CD4-positive, alpha-beta T cell treated with Interleukin-4 for 4 hours (primary cell): ENCODE measurements at places on chromosomes 6 and 20.

DNA sequence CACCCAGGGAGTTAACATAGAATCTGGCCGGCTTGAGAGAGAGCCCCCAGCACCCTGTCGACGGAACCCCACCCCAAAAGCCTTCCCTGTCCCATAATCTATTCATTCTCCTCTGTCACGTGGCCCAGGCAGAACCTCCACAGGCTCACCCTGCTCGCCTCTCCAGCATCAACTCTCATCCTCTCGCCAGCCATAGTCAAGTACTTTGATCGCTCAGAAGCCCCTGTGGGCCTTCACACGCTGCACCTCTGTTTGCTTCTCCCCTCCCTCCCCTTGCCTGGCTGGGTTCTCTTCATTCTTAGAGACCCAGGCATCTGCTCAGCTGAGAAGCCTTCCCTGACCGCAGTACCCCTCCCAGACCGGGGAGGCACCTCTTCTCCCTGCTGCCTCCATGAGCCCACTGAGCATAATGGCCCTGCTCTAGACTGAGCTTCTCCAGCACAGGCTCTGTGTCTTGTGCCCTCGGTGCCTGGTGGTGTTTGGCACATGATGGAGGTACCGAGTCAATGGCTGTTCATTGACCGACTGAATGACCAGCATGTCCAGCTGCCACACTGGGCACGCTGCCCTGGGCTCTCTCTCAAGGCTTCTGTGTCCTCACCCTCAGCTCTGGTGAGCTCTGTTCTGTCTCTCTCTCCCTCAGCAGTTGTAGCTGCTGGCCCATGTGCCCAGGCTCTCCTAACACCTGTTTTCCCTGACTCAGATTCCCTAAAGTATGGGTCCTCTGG is 33.7 kb downstream of the PKIG start:
- DNase-seq: no peak

DNA sequence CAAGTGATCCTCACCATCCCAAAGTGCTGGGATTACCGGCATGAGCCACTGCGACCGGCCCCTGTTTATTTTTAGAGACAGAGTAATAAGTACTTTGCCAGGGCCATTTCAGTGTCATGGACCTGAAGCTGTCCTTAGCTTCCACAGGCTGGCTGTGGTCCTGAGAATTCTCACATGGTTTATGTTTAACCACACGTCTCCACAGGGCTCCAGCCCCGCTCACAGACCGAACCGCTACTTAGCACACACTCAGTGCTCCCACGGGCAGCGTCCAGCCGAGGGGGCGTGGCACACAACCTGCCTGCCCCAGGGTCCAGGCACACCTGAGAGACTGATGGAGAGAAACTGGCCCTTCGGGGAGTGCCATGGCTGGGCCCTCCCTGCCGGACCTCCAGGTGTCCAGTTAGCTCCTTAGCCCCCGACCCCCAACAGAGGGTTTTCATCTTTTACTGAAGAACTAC is 11.7 kb downstream of the ACSS1 start:
- no peak for DNase-seq

GRCh38 chr6:106087548-106088325 is 1.6 kb downstream of the PRDM1 start:
- DNase-seq: no peak

DNA sequence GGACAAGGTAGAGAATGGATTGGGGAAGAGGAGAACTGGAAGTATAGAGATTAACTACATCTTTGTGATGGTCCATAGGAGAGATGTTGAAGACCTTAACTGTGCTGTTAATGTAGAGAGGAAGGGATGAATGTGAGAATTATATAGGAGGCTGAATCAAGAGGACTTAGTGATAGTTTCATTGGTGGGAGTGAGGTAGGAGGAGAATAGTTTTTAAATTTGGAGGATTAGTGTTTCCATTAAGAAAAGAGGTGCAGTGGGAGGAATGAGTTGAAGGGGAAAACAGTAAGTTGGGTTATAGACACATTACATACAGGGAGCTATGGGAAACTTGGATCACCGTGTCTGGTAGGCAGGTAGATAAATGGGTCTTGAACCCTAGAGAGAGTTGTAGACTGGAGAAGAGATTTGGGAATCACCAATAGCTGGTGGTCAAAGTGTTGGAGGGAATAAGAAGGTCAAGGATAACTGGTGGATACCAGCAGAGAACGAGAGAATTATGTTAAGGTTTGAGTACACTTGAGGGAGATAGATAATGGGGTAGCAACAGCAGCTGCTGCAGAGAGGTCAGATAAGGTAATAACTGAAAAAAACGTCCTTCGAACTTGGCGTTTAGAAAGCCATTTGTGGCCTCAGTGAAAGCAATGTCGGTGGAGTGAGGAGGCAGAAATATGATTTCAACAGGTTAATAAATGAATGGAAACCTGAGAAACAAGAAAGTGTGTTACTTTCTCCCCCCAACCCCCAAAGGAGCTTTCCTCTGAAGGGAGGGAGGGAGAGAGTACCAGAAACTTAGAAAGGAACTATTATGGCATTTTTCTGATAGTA is 3.1 kb downstream of the C6orf89 start:
- no peak for DNase-seq

DNA sequence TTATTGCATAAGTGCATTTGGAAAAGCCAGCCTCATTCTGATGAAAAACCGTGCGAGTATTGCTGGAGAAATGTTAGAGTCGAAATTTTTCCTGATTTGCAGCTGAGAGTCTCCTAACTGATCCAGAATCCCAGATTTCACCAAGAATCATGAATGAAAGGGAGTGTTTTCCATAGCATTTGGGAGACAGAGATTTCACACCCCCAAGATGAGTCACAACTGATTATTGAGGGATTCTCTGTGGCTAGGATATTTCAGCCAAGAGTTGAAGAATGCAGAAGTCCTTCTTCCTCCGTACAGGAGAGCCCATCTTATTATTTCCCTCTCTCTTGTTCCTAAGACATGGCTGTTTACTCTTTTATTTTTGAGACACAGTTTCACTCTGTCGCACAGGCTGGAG is 82.2 kb upstream of the SALL4 start:
- no peak for DNase-seq

GRCh38 chr6:9334979-9335378 is 899.6 kb upstream of the SLC35B3 start:
- no peak for DNase-seq

- DNase-seq: no peak
Measured at GRCh38 chr20:4776079-4776630, 54.4 kb downstream of the PRND start.

GRCh38 chr6:142350309-142350708 is 48.5 kb downstream of the ADGRG6 start:
- no peak for DNase-seq

- no peak for DNase-seq
Measured at GRCh38 chr6:16540804-16541752, 220.2 kb downstream of the ATXN1 start.

- no peak for DNase-seq
Measured at GRCh38 chr6:89582669-89583325, 55.8 kb downstream of the LYRM2 start.

- DNase-seq: no peak
Measured at GRCh38 chr6:170435766-170436165, 117.3 kb downstream of the PSMB1 start.

- no peak for DNase-seq
Measured at GRCh38 chr6:99602520-99603420, 3.9 kb upstream of the PRDM13 start.

GRCh38 chr6:78222226-78222625 is 569.4 kb downstream of the MEI4 start:
- no peak for DNase-seq

GRCh38 chr20:34495916-34496315 is 20.3 kb upstream of the DYNLRB1 start:
- DNase-seq: no peak

DNA sequence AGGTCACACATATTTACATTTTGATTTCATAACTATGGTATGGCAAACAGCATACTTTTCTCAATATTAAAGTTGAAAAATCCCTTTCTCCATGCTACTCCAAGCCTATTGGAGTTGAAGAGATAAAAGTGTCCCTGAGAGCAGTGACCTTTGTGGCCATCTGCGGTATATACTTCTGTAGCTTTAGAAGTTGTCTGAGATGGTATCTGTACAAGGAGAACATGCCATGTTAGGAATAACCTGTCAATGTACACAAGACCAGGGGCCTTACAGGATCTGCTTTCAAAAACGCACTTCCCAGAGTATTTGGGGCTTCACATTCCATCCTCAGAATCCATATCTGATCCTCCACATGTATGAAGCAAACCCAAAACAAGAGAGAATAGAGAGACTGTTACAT is 226.7 kb downstream of the MEI4 start:
- no peak for DNase-seq

DNA sequence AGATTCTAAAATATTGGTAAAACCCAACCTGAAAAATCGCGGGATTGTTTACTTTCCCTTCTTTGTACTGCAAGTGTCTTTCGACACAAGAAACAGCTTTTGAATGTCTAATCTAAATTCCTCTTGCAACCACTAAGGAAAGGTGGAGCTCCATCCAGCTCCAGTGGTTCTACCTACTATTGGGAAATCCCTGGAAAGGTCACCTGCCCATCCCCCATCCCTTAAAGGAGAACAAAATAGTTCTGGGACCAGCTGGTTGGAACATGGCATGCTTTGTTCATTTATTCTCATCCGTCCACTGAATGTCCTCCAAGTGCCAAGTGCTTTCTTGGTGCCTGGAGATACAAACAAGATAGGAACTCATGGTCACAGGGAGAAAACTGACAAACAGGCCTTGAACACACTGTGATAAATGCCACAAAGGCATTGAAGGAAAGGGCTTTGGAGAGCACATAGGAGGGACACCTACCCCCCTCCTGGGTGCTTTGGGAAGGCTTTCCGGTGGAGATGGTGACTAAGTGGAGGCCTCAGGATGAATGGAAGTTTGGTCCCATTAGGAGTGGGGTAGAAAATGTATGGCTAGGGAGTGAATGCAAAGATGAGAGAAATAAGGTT is 2.3 kb upstream of the CITED2 start:
- no peak for DNase-seq

- DNase-seq: peak; percentile 11
Measured at GRCh38 chr6:17086469-17086868, 15.4 kb upstream of the STMND1 start.

DNA sequence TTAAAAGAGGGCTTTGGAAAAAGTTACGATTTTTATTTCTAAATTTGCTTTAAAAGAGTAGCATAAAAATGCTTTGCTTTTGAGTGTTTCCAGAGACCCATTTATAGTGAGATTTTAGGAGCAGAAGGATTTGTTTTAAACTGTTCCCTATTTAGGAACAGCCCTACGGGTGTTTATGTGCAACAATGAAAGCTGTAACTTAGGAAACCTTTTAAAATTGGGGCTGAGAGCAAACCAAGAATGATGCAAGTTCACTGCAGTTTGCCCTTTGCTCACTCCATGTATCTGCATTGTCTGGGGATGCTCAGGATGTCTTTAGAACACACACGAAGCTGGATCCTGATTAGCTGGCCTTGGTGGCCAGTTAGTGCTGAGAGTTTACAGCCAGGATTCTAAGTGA is 40.9 kb downstream of the GHRH start:
- DNase-seq: no peak

DNA sequence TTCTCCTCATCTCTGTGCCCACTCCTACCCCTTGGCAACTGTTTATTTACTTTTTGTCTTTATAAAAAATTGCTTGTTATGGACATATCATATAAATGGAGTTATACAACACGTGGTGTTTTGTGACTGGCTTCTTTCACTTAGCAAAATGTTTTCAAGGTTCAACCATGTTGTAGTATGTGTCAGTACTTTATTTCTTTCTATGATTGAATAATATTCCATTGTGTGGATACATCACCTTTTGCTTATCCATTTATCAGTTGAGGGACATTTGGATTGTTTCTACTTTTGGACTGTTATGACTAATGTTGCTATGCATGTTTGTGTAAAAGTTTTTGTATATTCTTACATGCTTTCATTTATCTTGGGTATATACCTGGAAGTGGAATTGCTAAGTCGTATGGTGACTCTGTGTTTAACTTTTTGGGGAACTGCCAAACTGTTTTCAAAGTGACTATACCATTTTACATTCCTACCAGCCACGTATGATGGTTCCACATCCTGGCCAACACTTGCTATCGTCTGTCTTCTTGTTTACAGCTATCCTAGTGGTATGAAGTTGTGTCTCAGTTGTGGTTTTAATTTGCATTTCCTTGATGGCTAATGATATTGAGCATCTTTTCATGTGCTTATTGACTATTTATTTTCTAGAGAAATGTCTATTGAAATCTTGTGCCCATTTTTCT is 84.4 kb downstream of the SLX4IP start:
- peak; percentile 30 for DNase-seq

DNA sequence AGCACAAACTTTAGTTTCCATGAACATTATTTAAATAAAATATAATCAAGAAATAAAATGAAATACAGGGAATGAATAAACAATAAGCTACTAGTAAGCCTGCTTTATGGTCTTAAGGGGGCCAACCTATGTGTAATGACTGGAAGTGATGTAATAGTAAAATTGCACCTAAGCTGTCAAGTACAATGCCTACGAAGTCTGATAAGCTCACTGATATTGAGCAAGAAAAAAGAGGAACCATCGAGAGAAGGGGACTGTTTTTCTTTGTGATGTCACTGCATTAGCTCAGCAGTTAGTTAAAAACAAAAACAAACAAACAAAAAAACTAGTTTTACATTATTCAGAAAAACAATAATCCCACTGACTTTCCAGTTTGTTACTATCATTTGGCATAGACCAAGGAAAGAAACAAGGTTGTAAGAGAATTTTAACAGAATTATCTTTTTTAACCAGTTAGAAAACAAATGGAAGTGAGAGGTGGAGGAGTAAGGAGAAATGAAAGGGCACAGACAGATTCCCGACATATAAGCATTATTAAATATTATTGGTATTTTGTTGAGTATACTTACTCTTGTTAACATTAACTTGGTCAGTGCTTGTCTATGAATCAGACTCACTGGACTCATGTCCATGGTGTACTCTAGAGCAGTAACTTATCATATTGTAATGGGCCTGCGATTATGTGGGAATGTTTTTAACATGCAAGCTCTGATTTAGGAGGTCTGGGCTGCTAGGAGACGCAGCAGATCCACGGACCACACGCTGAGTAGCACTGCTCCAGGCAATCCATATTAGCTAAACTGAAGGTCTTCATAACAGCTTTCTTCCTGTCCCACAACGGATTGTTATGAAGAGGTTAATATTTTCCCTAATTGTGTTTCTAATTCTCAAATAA is 99.6 kb upstream of the HMGCLL1 start:
- DNase-seq: no peak

DNA sequence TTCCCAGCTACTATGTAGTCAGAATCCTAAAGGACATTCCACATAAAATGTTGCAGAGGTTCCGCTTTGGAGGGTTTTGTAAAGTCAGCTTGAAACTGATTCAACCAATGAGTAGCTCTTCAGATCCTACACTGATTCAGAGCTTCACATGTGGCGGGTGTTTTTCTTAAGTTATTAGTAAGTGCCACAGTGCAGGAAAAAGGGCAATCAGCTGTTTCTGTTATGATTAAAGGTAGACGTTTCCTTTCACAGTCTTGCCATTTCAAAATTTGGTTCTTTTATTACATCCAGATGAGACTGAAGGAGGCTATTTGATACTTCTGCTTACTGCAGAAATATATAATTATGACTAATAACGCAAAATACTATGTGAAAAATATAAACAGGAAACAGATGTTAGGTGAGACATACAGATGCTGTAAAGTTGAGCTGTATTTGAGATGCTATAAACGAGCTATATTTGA is 443.9 kb downstream of the CDKAL1 start:
- no peak for DNase-seq
